Activated CD4-positive, alpha-beta T cell treated with anti-CD3 and anti-CD28 coated beads for 1 hour (primary cell): ENCODE measurements at places on chromosomes 3 and 15.

- DNase-seq = no peak
These were observed 23.4 kb downstream of the NCBP2 start for GRCh38 chr3:196918968-196919367.

DNA sequence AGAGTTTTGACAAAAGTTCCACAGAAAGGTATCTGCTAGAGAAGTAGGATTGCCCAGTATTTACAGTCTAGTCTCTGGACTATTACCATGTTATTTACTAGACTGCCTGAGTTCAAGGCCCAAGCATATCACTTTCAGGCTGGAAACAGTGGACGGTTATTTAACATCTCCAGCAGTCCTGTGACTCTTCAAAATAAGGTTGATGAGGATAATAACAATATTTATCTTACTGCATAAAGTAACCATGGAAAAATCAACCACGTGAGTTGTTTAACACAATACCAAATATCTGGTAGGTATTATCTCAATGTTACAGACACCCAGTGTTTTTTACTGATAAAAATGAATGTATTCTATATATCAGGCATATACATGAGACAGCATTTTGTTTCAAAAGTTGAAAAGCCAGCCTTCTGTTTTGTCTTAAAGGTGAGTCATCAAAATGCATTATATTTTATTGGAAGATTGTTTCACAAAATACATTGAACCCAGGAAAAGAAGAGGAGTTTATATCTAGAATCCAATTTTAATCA lies 535.8 kb downstream of the TBL1XR1 start:
- no peak for DNase-seq

- no peak for DNase-seq
These were observed 279.2 kb downstream of the EDEM1 start for GRCh38 chr3:5466717-5467116.

- no peak for DNase-seq
These were observed 124.0 kb downstream of the NTRK3 start for GRCh38 chr15:88132499-88132898.

DNA sequence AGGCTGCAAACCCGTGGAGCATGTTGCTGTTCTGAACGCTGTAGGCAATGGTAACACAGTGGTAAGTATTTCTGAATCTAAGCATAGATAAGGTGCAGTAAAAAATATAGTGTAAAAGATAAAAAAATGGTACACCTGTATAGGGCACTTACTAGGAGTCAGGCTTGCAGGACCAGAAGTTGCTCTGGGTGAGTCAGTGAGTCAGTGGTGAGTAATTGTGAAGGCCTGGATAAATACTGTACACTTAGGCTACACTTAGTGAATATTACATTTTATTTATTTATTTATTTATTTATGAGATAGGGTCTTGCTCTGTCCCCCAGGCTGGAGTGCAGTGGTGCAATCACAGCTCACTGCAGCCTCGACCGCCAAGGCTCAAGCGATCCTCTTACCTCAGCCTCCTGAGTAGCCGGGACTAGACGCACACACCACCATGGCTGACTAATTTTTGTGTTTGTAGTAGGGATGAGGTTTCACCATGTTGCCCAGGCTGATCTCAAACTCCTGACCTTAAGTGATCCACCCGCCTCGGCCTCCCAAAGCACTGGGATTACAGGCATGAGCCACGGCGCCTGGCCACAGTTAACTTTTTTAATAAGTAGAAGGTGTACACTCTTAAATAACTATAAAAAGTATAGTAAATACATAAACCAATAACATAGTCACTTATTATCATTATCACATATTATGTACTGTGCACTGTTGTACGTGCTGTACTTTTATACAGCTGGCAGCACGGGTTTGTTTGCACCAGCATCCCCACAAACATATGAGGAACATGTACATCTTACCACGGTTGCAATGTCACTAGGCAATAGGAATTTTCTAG lies 155.1 kb downstream of the IGF1R start:
- no peak for DNase-seq

- DNase-seq = no peak
These were observed 72.7 kb upstream of the HACD2 start for GRCh38 chr3:123657568-123657967.

- DNase-seq = no peak
These were observed 32.5 kb downstream of the RFTN1 start for GRCh38 chr3:16480861-16481545.

DNA sequence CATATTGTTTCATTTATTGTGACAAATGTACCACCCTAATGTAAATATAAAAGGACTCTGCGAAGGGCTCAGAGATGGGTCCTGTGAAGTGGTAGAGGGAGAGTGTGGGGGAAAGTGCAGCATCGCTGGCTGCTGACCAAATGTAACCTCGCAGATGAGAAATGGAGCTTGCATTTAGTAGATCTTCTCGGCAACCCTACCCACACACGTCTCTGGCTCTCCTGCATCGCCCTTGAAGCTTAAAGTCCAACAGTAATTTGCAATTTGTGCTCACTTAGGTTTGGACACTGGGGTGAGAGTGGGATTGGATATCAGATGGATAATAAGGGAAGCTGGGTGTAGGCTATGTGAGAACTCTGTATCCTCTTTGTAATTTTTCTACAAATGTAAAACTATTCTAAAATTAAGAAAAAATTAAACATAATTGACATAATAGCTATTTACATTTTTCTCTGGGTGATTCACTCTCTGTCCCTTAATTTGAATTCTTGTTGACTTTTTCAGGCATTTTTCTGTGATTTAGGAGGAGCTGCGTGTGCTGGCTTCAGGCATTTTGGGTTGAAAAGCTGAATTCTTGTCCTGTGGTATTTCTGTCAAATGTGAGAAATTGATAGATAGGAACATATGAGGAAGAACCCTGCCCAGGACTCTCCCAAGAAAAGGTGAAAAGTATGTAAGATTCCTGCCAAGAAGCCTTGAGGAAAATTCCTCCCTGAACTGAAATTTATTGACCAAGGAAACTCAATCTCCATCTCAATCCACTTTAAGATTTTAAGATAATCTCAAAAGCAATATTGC lies 524.7 kb upstream of the MCTP2 start:
- no peak for DNase-seq

DNA sequence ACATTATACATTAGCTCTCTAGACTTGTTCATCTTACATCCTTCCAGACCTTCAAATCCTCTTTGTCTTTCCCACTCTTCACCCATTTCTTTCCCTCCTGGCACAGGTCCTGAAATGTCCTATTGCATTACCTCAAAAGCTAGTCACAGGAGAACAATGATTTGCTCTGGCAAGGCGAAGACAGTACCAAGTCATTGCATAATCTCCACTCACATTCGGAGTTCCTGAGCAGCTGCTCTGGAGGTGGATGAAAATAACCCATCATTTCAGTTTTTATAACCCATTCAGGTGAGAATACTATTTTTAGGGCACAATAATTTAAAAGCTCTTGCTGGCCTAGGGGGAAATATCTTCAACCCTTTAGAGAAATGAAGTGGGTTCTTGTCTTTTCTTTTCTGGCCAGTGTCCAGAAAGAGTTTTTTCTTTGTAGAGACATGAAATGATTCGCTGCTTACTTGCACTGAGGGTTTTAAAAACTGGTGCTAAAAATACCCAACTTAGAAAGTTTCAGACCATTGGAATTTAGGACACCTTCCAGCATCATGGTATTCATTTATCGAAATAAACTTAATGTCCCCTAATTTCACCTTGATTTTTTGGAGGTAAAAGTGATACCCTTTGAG lies 23.4 kb upstream of the DYNC1LI1 start:
- no peak for DNase-seq

- no peak for DNase-seq
These were observed 62.8 kb downstream of the OTOL1 start for GRCh38 chr3:161559177-161559998.

DNA sequence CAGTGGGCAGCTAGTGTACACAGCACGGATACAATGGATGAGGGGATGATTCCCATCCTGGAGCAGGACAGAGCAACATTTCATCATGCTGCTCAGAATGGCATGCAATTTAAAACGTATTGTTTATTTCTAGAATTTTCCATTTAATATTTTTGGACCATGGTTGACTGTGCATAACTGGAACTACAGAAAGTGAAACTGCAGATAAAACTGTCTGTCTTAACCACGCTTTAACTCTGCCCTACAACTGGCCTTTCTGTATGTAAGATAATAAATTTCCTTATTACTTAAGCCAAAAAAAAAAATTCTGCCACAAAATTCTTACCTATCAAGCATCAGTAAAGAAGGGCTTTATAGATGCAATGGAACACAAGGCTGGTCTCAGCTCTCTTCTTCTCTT lies 33.4 kb downstream of the AP3S2 start:
- no peak for DNase-seq

DNA sequence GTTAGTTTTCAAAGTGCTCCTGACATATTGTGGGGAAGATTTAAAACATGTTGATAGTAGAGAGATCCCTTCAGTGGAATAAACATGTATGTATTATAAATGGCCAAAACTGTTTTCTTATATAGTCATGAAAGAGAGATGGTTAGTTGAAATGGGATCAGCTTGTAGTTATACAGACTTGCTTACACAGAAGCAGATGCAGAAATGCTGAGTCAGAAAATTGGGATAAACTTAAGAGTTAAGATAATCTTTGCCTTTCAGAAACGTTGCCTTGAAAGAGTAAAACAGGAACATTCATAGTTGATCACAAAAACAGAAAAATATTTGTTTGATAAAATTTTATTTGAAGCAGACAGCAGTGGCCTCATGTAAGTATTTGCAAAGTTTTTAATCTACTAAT lies 433.2 kb upstream of the BCHE start:
- DNase-seq = no peak

DNA sequence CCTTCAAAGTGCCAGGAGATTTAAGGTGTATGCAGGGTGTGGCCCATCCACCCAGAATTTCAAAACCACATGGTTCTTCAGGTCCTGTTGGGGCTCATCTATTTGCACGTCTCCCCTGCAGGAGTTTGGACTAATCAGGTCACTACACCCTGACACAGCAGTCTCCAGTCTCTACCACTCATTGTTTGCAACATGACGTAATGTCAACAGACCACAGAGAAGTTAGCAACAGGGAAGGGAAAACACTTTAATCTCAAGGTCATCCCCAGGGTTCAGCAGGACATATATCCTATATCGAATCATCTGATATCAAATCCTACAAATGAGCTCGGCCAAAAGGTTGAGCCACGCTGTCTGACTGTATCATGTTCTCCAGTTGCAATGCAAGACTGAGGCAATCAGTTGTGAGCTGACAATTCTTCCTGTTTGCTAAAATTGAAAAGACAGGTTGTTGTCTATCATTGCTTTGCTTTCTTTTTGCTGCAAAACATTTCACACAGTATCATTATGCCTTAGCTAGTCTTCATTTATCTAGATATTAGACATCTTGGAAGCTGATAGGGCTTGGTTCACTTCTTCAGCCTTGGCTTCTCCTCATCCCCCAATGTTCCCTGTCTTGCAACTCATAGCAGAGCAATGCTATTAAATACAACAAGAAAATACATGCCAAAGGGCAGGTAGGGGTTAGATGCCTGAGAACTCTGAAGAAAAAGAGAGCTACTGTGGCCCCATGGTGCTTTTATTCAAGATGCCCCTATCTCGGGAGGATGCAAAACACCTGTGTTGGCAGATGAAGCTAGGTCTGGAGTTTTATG lies 13.4 kb upstream of the LEKR1 start:
- no peak for DNase-seq

- DNase-seq = no peak
These were observed 394.5 kb upstream of the DPPA4 start for GRCh38 chr3:109731639-109732473.

- no peak for DNase-seq
These were observed 169.2 kb downstream of the TP63 start for GRCh38 chr3:189800436-189800835.

DNA sequence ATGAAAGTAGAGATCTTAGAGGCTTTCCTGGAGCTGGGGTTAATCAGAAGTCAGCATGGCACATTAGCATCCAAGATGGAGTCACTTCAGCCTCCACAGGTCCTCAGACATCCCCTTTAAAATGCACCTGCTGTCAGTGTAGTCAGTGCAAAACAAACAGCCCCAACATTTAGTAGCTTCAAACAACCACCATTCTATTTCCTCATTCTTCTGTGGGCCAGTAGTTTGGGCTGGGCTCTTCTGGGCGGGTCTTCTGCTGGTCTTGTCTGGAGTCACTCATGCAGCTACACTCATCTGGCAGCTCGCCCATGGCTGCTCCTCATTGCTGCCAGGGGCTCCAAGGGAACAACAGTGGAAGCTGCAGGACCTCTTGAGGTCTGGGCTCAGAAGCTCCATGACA lies 99.9 kb downstream of the TLE3 start:
- DNase-seq = no peak

- DNase-seq = no peak
These were observed 39.6 kb downstream of the COL8A1 start for GRCh38 chr3:99678023-99678422.

DNA sequence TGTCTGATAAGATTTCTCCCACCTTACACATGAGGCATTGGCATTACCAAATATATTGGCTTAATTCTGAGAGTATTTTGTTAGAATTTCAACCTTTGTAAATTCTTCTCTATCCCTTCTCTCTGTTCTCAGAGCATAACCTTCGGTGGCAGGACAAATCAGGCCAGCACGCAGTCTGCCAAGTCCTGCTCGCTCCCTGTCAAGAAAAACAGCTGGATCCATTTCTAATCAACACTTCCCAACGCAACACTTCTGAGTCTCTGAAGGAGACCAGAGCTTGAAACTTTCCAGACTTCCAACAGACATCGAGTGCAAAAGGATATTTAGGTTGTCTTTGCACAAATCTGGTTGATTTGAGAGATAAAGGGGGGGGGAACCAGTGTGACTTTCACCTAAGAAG lies 125.7 kb downstream of the SV2B start:
- no peak for DNase-seq

- DNase-seq = no peak
These were observed 56.2 kb downstream of the WNT7A start for GRCh38 chr3:13823692-13824091.

- DNase-seq = no peak
These were observed 30.7 kb upstream of the ST3GAL6 start for GRCh38 chr3:98732286-98733052.

- DNase-seq = no peak
These were observed 812.9 kb upstream of the CFAP20DC start for GRCh38 chr3:59862686-59863085.

- DNase-seq = no peak
These were observed 150.1 kb downstream of the RAB11A start for GRCh38 chr15:66019368-66019767.

DNA sequence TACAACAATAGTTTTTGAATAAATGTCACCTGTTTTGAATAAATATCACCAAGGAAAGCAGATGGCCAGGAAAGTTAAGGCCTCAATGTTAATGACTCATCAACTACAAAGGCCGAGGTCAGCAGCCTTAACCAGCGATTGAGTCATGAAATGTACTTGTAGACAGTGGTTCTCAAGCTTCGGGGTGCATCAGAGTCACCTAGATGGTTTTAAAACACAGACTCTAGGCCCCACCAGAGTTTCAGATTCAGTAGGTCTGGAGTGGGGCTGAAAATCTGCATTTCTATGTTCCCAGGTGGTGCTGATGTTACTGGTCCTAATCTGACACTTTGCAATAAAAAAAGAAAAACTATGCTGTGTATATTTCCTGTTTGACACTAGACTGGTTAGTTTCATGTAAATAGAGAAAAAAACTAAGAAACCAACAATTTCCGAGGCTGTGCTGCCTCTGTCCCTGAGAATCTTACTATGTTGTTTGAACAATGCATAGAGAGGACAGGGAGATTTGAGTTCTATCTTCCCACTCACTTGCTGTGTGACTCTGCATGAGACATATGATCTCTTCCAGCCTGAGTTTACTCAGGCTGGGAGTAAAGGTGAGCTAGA lies 9.8 kb downstream of the RAB27A start:
- DNase-seq = peak; percentile 37

- no peak for DNase-seq
These were observed 43.2 kb downstream of the LDHAL6B start for GRCh38 chr15:59249816-59250215.

GRCh38 chr3:114525278-114525677 lies 231.4 kb downstream of the TIGIT start:
- no peak for DNase-seq
